ENCODE measurements at places on chromosomes 5 and 9.

DNA sequence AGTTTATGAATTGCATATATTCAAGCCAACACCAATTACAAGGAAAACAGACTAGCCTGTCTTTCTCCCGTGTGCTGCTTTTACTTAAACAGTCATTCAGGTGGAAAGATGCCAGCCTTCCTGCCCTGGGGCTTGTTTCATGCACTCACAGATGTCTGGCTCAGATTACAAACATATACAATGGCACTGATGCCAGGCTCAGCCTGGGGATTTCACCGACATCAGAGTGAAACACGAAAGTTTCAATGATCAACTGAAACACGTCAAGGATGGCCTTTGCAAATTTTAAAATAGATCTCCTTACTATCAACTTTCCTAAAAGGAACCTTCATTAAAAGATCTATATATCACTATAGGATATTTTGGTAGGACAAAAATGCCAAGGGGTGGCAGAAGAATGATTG lies 1576.5 kb downstream of the EFNA5 start:
- no peak for DNase-seq

DNA sequence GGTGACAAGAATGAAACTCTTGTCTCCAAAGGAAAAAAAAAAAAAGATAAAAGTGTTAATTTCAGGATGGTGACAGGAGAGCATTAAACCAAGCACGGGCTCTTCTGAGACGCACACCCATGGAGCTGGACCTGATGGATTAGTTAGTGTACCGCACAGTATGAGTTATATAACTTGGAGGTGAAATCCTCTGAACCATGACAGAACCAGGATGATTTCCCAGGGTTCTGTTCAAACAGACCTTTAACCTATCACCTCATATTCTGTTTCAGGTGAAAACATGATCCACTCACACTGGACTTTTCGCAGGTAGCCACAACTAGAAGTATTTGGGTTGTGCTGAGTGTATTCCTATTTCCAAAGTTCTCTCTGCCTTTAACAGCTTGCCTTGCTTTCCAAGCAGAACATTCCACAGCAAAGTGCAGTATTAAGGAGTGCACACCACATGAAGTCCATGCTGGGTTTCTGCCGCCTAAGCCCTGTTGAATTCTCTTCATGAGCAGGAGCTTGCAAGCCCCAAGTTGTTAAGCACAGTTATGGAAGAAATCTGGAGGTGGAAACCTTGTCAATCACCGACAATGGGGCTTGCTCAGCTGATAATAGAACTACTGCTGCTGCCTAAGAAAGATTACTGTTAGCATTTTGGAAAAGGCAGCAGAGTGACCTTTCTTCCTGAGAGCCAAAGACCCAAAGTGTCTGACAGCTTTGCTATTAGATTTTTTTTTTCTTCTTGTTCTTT lies 461.7 kb downstream of the TLE1 start:
- DNase-seq: no peak

GRCh38 chr5:79560771-79561524 lies 47.0 kb upstream of the HOMER1 start:
- no peak for DNase-seq

DNA sequence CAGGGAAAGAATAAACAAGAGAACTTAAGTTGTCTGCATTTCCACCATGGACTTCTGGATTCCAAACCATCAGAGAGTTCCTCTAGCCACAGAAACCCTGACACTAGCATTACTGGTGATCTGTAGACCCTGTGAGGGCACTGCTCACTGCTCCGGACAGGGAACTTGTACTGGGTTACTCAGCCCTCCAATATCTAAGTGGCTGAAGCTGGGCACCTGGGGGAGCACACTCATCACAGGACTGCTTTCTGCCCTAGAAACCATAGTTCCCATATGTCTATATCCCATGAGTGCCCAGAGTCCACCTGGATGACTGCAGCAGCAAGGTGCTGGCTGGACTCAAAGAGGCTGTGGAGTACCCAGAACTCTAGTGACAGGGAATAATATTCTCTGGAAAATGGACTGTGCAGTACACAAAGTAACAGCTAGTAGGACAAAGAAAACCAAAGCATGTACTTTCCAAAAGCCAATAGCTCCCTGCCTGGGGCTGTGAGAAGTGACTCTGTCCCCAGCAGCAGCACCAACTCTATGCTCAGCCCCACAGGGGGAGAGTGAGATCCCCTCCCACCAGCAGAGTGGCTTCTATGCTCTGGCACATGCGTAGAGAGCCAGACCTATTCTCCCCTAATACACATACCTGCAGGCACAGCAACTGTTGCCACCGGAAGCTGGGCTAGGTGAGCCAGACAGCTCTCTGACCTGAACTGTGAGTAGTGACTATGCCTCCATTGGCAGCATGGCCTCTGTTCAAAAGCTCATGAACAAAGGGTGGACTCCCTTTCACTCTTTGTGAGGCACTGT lies 472.9 kb upstream of the FTMT start:
- no peak for DNase-seq

- no peak for DNase-seq
These were observed 48.5 kb downstream of the GARNL3 start for GRCh38 chr9:127313042-127313560.

- DNase-seq: no peak
These were observed 280.7 kb downstream of the SPOCK1 start for GRCh38 chr5:137218471-137218870.

DNA sequence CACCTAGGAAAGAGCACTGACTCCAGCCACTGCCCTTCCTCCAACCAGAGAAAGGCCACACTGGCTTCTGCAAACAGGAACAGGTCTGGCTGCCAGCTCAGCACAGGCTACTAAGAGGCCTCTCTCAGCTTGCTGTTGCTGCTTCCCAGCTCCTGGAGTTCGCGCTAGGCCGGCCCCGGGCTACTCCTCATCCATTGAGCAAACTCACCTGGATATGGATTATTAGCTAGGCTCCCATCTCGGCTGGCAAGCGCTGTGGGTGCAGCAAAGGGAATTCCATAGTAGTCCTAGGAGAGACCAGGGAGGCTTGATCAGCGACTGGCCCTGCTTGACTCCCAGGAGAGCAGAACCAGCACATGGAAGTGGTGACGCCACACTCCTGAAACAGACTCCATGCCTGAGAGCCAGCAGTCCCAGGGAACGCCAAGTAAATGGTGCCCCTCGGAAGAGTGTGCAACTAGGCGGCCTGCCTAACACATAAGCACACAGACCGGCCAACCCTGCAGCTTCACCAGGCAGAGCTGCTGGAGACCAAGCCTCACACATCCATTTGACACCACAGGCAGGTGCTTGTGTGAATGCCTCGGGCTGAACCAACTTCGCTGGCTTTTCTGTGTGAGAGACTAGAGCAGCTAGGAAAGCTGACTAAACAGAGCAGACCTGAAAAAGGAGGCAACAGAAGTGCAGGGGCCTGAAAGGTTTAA lies 107.2 kb downstream of the UBE2R2 start:
- DNase-seq: no peak

DNA sequence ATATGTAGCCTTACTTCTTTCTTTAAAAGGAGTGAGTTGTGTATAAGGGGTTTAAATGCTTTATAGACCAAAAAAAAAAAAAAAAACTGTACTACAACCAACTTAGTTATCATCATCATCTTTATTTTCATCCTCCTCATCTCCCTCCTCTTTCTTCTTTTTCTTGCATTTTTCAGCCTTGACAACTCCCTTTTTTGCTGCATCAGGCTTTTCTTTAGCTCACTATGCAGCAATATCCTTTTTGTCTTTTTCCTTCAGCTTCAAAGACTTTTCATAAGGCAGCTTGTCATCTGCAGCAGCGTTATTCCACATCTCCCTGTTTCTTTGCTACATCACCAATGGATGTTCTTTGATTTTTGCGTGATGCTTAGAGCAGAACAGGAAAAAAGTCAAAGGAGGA lies 526.0 kb downstream of the ZNF608 start:
- no peak for DNase-seq

DNA sequence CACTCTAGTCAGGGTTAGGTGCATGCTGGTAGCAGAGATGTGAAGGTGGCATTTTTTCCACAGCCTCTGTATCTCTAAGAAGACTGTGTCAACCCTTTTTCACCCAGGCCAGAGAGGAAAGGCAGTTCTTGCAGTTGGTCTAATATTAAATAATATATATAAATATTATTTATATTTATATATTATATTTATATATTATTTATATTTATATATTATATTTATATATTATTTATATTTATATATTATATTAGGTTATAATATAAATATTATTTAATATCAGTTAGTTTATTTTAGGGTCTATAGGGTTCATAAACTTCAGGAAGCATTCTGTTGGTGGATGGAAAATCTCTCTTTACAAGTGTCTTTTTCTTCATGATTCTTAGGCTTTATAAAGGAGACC lies 218.6 kb upstream of the DMRTA1 start:
- no peak for DNase-seq

GRCh38 chr5:54889826-54890225 lies 95.6 kb downstream of the ESM1 start:
- no peak for DNase-seq

GRCh38 chr5:124630767-124631704 lies 115.4 kb downstream of the ZNF608 start:
- no peak for DNase-seq

DNA sequence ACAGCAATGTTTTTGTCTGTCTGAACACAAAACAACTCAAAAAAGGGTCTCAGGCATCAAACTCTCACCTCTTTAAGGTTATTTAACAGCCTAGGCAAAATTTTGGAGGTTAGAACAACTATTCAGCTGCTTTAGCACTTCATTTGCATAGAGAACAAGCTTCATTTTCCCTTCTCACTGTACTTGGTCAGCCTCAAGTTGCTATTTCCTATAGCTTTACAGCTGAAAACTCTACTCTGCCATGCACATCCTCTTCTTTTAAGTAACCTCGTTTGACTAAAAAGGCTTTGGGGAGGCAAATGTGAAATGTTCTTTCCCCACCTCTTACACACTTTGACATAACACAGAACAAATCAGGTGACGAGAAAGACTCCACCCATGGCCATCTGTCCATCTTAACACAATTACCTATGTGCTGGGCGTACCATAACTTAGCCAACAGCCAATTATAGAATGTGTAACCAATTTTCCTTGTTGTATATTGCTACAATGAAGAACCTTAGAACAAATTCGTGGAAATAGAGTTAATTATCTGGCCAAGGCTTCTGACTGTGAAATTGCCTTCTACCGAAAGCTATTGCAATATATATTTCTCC lies 195.7 kb downstream of the DCP2 start:
- DNase-seq: no peak

DNA sequence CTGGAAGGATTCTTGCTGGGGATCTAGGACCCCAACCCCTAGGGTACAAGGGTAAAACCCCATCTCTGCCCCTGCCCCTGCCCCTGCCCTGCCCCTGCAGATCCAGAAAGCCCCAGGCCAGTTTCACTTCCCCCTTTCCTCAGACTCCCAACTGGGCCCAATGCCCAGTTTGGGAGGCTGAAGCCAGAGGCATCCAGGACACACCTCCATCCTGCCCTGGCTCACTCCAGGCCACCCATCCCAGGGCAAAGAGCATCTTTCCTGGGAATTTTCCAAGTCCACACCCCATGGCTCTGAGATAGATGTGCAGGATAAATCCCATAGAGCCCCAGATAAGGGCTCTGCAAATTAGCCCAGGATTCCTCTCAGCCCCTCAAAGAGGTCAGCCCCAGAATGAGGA lies 17.4 kb downstream of the CNTFR start:
- DNase-seq: no peak

DNA sequence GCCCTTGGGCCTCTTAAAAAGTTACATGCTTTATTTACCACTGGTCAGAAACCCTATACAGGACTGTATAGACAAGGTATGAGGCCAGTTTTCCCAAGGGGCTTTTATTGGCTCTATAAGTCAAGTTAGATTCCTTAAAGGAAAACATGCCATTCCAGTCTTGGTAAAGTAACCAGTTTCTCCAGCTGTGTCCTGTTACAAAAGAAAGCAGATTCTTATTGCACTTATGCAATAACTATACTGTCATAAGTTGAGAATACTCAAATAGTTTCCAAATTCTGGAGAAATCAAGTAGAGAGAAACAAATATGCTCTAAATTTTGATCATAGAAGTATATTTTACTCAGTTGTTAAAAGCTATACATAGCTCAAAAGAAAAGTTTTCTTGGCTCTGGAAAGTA lies 47.2 kb downstream of the PTGS1 start:
- DNase-seq: no peak

GRCh38 chr5:14105718-14106410 lies 37.3 kb upstream of the TRIO start:
- DNase-seq: no peak

- no peak for DNase-seq
These were observed 313.9 kb upstream of the TRPC7 start for GRCh38 chr5:136679233-136679632.

GRCh38 chr9:125433461-125434011 lies 171.9 kb downstream of the GAPVD1 start:
- DNase-seq: no peak

GRCh38 chr9:122331523-122331927 lies 39.3 kb upstream of the PTGS1 start:
- DNase-seq: no peak

- no peak for DNase-seq
These were observed 13.5 kb downstream of the DUSP1 start for GRCh38 chr5:172757394-172758010.

GRCh38 chr9:23380821-23381220 lies 445.2 kb downstream of the ELAVL2 start:
- no peak for DNase-seq

GRCh38 chr5:134594797-134595457 lies 37.7 kb downstream of the SAR1B start:
- DNase-seq: no peak

Data from stimulated activated CD4-positive, alpha-beta T cell treated with anti-CD3 and anti-CD28 coated beads, TNF-alpha, amount 100 ng/mL, for 1 hour (primary cell).